ENCODE measurements at places on chromosomes 4 and X. TPM values are rescaled to one million over a fixed set of nuclear protein-coding genes. Genes with fewer than 3 reads are reported as not detected.

The PLP2 gene
- total RNA-seq, result 10.4 TPM

The TCP11X2 gene
- not detected for total RNA-seq

The KLHL4 gene
- total RNA-seq, result 2.6 TPM

The CXCL1 gene
- total RNA-seq, result 254 TPM

The DLG3 gene
- total RNA-seq, result 34.2 TPM

The HTR2C gene
- not detected for total RNA-seq

The SEL1L3 gene
- total RNA-seq, result 140 TPM

GRCh38 chrX:40298572-40299479 is 201.1 kb upstream of the BCOR start:
- no peak for DNase-seq

DNA sequence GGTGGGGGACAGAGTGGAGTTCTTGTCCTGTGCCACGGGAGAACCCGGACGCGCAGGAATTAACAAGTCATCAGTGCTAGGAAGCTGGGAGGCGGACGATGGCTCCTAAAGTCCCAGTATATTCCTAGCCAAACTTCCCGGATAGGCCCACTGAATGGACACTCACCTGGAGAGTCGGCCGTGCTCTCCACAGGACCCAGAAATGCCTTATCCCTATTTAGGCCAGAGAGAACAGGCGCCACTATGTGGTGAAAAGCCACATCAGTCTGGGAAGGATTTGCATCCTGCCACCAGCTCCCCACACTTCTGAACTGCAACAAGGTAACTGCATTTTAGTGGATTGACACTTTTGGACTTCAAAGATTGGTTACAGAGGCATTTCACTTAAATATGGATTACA is 1.1 kb downstream of the CFAP299 start:
- peak; percentile 44 for DNase-seq

- no peak for DNase-seq
Measured at GRCh38 chr4:128856246-128856645, 46.7 kb downstream of the JADE1 start.

GRCh38 chr4:3411676-3412075 is 30.1 kb upstream of the HGFAC start:
- DNase-seq, result no peak

DNA sequence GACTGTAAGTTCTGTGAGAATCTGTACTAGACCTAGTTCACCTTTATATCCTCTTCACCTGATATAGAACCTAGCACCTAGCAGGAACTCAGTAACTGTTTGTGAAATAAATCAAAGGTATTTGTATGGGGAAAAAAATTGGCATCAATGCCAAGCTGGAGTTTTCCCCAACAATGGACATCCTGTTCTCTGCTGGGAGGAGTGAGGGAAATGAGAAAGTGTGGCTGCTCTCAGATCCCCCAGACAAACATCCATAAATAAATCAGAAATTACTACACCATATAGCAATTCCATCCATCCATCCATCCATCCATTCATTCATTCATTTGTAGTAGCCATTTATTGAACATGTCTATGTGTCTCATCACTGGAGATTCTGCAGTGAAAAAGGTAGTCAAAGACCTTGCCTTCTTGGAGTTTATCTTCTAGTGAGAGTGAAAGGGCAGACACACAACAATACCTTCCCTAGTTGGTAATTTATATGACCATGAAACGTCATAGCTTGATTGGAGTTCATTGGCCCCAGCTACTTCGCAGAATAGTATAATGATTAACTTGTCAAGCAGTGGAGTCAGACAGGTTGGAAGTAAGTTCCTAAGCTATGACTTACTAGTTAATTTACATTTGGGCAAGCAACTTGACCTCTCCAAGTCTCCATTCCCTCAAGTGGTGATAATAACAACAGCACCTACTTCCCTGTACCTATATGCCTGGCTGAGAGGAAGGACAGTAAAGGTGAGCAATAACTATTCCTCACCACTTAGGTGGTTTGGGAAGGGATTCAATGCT is 98.7 kb upstream of the KIT start:
- DNase-seq, result peak; percentile 98

DNA sequence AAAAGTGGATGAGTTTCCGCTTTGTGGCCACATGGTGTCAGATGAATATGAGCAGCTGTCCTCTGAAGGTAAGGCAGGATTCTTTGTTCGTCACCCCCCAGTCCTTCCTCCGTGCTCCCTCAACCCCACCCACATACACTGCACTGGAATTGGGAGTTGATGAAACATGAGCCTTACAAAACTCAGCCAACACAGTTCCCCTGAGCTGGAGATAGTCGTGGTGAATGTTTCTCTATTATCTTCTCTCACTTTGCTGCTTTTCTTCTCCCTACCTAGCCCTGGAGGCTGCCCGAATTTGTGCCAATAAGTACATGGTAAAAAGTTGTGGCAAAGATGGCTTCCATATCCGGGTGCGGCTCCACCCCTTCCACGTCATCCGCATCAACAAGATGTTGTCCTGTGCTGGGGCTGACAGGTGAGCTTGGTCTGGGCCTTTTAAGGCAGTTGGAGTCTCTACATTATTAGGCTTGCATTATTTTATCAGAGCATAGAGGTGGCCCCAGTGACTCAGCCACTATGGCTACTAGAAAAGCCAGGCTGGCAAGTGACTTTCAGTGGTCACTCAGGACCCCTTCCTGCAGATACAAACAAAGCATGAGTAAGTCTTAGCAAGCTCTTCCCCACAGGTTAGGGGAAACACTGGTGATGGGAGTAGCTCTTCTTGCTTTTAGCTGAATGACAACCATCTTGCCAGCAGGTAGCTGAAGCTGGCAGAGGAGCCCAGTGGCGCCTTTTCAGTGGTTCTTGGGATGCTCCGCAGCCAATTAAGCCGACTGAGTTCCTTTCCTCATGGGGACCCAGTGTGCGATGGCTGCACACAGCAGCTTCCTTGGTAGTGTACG is 1.6 kb downstream of the RPL10 start:
- no peak for DNase-seq

- DNase-seq, result no peak
Measured at GRCh38 chr4:109079731-109080130, 222.7 kb downstream of the COL25A1 start.

GRCh38 chr4:57265831-57266582 is 155.8 kb upstream of the IGFBP7 start:
- peak; percentile 94 for DNase-seq

- DNase-seq, result peak; percentile 50
Measured at GRCh38 chr4:155881555-155881954, 15.5 kb upstream of the ASIC5 start.

- DNase-seq, result no peak
Measured at GRCh38 chr4:185592845-185593488, 57.7 kb upstream of the PDLIM3 start.

DNA sequence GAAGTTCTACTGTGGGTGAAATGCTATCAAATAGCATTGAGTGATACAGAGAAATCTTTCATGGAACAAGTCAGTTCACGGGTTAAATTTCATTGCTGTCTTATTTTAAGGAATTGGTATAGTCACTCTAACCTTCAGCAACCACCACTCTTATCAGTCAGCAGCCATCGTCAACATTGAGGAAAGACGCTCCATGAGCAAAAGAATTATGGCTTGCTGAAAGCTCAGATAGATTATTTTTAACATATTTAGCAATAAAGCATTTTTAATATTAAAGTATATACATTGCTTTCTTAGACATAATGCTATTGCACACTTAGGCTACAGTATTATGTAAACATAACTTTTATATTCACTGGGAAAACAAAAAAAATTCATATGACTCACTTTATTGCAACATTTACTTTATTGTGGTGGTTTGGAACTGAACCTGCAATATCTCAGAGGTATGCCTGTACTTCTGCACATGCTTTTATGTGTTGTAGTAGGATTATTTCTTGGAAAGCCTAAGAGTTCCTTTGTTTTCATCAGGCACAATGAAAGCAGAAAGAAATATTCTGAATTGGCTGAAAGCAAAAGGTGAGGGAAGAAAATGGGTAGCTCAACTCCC is 586.7 kb downstream of the GBA3 start:
- peak; percentile 44 for DNase-seq

DNA sequence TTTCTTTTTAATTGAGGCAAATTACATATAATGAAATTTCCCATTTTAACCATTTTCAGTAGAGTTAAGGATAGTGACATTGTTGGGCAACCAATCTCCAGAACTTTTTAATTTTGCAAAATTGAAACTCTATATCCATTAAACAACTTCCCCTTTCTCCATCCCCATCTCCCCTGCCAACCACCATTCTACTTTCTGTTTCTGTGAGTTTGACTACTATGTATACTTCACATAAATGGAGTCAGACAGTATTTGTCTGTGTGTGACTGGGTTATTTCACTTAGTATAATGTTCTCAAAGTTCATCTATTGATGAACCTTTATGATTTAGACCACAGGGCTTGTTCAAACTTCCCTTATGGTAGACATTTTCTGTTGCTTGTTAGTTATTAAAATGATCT is 364.5 kb upstream of the MAD2L1 start:
- DNase-seq, result no peak

- DNase-seq, result no peak
Measured at GRCh38 chr4:100288811-100289529, 98.7 kb upstream of the DDIT4L start.

DNA sequence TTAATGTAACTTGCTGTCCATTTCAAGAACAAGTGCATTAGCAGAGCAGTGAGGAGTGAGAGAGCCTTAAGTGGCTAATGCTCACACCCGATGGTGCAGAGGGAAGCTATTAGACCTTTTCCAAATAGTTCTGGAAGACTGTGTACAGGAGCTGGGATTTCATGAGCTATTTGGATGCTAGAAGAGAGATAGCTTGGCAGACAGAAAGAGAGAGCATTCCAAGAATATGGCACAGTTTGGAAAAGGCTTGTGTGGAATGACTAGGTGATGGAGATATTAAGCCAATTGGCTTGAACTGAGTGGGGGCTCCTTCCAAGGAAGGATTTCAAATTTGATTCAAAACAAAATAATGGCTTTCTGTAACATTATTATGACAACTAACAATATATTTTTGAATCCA is 1097.2 kb upstream of the TENM3 start:
- no peak for DNase-seq

DNA sequence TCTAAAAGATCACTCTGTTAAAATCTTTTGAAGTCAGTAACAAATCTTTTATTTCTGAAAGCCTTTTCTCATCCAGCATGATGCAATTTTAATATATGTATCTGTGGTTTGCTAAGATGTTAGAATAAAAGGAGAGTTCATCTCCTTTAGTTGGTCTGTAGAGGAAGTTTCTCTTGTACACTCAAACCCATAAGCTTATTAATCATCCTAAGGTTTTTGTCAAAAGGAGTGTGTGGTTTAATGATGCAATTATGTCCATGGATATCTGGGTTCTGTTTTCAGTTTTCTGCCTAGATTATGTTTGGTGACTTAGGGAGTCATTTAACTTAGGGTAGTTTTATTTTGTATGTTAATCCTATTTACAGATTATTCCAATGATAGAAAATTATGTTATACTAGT is 52.1 kb upstream of the NDST4 start:
- no peak for DNase-seq

DNA sequence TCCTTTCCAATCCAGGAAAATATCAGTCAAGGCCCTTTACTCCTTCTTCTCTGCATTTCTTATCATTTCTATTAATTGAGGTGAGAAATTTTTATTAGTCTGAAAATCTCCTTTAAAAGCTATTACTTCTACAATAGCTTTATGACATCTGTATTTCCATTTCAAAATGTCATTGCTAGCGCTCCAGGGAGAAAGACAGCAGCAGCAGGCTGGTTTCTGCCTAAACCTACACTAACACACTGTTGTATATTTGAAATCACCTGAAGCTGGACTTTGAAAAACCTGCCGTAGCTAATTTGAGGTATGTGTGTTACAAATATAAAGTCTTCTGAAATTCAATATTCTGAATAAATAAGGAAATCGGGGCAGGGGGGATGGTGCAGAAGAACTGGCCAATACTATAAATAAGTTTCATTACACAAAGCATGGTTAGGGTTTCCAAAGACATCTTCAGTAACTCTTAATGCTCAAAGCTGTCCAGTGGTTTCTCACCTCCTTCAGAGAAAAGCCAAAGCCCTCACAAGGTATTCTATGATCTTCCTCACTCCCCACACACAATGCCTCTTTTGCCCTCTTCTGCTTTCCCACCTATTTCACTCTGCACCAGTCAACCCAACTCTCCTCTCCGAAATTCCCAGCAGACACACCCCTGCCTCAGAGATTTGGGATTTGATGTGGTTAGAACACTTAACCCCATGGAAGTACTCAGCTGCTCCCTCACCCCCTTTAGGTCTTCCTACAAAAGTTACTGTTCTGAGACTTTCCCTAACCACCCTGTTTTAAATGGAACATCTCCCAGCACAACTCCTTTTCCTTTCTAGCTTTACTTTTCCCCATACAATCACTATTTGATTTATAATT is 122.7 kb downstream of the PPP3CA start:
- no peak for DNase-seq

DNA sequence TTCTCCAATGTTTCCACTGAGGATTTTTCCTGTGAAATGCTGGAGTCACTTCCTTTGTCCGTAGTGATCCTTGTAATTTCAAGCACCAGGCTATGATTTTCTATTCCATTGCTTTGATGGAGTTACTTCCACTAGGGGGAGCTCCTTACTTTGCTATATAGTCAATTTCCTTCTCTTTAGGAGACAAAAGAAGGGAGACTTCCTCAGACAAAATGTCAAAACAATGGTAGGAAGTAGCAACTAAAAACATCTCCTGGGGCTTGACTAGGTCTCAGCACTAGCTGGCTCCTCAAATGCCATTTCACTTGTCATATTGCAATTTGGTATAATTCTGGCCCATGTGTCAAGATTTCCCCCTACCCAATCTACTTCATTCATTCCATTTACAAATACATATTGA is 24.1 kb downstream of the ZCCHC12 start:
- DNase-seq, result peak; percentile 52

DNA sequence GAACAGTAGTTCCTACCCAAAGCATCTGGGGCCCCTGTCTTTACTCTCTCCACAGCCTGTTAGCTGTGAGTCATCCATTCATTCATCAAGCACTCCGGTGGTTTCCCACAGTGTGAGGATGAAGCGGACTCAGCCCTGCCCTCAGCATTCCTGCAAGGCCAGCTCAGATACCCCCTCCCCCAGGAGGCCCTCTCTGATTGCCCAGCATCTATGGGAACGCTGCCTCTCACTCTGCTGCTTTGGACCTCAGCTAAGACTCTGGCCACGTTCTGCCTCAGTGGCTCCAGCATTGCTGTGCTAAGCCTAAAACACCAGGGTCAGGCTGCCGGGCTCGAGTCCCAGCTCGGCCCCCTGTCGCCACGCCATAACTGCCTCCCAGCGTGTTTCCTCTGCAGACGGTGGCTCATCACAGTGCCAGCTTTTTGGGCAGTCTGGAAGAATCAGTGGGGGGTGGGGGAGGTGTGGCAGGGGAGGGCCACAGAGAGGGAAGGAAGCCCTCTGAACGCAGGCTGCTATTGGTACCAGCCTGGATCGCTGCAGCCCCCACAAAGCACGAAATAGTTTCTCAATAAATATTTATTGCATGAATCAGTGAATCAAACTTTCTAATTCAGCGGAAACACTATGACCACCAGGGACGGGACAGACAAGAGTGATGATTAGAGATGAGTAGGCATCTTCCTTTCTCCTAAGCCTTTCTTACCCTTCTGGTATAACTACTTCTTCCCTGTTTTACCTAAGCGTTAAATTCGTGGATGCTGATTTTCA is 74.4 kb downstream of the SORCS2 start:
- DNase-seq, result peak; percentile 89

GRCh38 chrX:129663171-129663570 is 8.4 kb upstream of the APLN start:
- DNase-seq, result no peak
